ENCODE measurements at places on chromosomes 5 and 9. TPM values are rescaled to one million over a fixed set of nuclear protein-coding genes. Genes with fewer than 3 reads are reported as not detected.

HTR1A gene
- not detected for total RNA-seq

SPINK13 gene
- total RNA-seq: not detected

- DNase-seq: no peak
Observed at GRCh38 chr5:67031692-67032091, 164.9 kb downstream of the CD180 start.

C5orf58 gene
- total RNA-seq: not detected

DNA sequence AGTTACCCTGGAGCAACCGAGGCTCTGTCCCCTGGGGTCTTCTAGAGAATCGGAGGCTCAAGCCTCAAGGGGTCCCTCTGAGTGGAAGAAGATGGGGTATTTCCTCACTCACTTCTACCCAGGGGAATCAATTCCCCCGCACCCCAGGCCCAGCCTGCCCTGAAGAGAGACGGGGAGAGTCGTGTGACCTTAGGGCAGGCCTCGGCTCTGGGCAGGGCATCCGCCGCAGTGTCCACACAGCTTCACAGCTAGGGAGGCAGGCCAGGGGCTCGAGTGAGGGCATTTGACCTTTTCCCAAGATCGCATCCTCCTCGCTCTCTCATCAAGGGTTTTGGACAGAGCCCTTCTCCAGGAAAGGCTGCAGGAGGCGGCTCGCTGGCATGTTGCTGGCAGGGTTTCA lies 57.9 kb upstream of the CNOT6 start:
- DNase-seq: no peak

ERAP2 gene
- total RNA-seq: 6.7 TPM

PCDHA7 gene
- not detected for total RNA-seq

GRCh38 chr9:102911185-102911584 lies 83.9 kb upstream of the CYLC2 start:
- DNase-seq: no peak

NEUROG1 gene
- total RNA-seq: not detected

PPP2R2B gene
- not detected for total RNA-seq

DNA sequence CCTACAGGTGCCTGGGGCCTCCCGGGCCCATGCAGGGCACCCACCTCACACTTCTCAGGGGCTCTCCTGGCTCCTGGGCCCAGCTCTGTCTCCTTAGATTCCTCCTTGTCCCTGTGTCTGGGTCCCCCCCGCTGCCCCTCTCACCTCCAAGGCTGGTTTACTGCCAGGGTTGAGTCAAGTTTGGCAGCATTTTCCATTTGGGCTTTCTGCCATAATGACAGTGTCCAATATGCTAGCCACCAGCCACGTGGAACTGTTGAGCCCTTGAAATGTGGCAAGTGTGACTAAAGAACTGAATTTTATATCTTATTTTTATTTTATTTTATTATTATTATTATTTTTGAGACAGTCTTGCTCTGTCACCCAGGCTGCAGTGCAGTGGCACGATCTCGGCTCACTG lies 1.9 kb downstream of the TTC16 start:
- DNase-seq: no peak

IFNE gene
- not detected for total RNA-seq

STPG3 gene
- total RNA-seq: not detected

GRCh38 chr9:136671254-136671614 lies 8.5 kb downstream of the EGFL7 start:
- no peak for DNase-seq

TUSC1 gene
- total RNA-seq: 16.4 TPM

DNA sequence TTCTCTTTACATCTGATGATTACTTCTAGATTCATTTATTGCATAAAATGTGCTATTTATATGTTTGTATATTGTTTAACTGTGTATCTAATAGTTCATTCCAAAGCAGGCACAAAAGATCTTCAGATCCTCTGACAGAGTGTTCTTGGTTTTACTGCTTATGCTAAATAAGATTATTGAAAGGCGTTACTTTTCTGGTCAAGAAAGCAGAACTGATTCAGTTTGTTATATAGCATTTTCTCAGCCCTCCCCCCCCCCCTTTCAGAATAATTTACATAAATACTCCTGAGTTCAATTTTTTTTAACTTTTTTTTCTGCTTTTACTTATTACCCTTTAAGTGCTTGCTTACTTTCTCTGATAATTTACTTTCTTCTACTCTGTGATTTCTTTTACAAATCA lies 15.4 kb downstream of the CDC42SE2 start:
- DNase-seq: no peak

DNA sequence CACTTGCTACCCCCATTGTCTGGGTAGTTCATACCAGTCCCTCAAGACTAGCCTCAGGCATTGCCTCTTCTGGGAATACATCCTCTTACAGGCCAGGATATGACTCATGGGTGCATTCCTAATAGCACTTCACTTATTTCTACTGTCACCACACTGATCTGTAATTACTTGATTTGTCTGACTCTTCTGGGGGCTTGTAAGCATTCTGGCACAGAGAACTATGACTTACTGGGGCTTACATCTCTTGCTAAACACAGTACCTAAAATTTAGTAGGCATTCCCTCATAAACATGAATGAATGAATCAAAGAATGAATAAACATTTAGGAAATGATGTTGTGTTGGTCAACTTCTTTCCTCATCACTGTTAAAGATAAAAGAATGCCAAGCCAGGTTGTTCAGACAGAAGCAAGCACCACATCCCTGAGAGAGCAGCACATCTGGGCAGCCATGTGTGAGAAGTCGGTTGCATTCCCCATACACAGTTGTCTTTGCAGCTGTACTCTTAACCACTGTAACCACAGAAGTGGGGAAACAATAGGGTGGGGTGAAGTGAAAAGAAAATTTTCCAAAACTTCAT lies 27.6 kb downstream of the IL7R start:
- DNase-seq: peak; percentile 22

- DNase-seq: no peak
Observed at GRCh38 chr5:116058346-116058936, 26.2 kb downstream of the ARL14EPL start.

- no peak for DNase-seq
Observed at GRCh38 chr5:176166427-176166826, 71.8 kb upstream of the SIMC1 start.

TSSK1B gene
- total RNA-seq: not detected

Measured in SJCRH30 (cell line).